ENCODE measurements at places on chromosomes 6 and 20. TPM values are rescaled to one million over a fixed set of nuclear protein-coding genes. Genes with fewer than 3 reads are reported as not detected.

The ZNF311 gene
- 0.57 TPM for total RNA-seq

The KCNG1 gene
- total RNA-seq, result 0.29 TPM

- peak; percentile 88 for DNase-seq
- H3K27ac ChIP-seq, result peak overlapping the region; percentile 99
- peaks cover 4% of the 10 kb centered on the region for H3K27me3 ChIP-seq
- H3K4me3 ChIP-seq, result peak overlapping the region; percentile 93
- peaks cover 25% of the 10 kb centered on the region for H3K36me3 ChIP-seq
These were observed 2.7 kb upstream of the EEF1A1 start for GRCh38 chr6:73523434-73524123.

The ZC2HC1B gene
- total RNA-seq, result not detected

GRCh38 chr6:10313799-10314162, 101.1 kb downstream of the TFAP2A start:
- peaks cover 7% of the 10 kb centered on the region for H3K27me3 ChIP-seq
- no peaks in the 10 kb centered on the region for H3K4me1 ChIP-seq
- no peak overlapping the region for H3K4me3 ChIP-seq

DNA sequence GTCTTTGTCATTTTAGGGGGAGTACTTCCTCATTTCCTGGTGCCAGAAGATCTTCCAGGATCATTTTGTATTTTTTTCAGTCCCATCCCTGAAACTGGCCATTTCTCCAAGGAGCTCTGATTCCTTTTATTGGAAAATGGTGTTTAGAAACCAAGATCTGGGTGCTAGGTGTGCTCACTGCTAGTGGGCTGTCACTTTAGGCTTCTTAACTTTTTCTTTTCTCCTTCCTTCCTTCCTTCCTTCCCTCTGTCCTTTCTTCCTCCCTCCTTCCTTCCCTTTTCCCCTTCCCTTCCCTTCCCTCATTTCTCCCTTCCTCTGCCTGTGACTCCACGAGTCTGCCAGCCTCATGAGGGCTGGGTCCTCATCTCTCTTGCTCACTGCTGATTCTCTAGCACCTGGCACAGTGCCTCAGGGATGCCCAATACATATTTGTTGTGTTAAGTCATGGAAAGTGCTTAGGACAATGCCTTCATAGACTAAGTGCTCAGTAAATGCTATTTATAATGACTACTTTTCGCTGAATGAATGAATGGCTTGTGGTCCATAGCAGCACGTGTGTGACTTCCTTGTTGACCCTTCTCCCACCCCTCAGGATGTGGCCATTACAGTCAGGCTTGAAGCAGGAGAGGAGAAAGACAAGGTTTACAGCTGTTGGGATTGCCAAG, 36.9 kb downstream of the APCDD1L start:
- H3K27ac ChIP-seq, result no peak overlapping the region
- no peak for DNase-seq
- H3K4me1 ChIP-seq, result peaks cover 3% of the 10 kb centered on the region
- no peak overlapping the region for H3K4me3 ChIP-seq
- H3K27me3 ChIP-seq, result peaks cover 8% of the 10 kb centered on the region
- H3K36me3 ChIP-seq, result no peaks in the 10 kb centered on the region

- H3K4me3 ChIP-seq, result no peak overlapping the region
- no peaks in the 10 kb centered on the region for H3K4me1 ChIP-seq
- H3K27ac ChIP-seq, result no peak overlapping the region
- H3K27me3 ChIP-seq, result peaks cover 3% of the 10 kb centered on the region
- H3K36me3 ChIP-seq, result no peaks in the 10 kb centered on the region
These were observed 81.3 kb upstream of the ARMC2 start for GRCh38 chr6:108766886-108767285.

DNA sequence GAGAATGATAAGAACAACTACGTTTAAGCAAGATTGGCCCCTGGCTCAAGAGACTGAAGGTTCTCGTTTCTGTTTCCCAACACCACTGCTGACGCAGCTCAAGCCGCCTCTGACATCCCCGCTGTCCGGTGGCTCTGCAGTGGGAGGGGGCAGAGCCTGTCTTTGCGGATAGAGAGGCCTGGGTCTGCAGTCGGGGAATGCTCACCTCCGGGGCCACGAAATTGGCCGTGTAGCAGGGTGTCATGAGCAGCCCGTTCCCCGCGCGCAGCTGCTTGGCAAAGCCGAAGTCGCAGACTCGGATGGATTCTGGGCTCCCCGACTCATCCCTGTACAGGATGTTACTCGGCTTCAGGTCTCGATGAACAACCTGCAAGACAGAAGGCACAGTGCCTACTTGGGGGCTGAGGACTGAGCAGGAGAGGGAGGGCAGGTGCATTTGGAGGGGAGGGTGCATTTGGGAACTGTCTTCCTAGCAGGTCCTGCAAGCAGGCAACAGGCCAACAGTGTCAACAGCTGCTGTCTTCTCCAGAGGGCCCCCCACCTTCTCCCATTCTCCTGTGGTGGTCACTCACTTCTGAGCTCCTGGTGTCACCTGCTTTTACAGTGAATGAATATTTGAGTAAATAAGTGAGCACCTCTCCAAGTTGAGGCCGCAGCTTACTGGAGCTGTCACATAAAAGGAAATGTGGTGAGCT, 40.5 kb upstream of the MPC1 start:
- H3K36me3 ChIP-seq, result peaks cover 3% of the 10 kb centered on the region
- peaks cover 22% of the 10 kb centered on the region for H3K4me1 ChIP-seq
- H3K4me3 ChIP-seq, result no peak overlapping the region

DNA sequence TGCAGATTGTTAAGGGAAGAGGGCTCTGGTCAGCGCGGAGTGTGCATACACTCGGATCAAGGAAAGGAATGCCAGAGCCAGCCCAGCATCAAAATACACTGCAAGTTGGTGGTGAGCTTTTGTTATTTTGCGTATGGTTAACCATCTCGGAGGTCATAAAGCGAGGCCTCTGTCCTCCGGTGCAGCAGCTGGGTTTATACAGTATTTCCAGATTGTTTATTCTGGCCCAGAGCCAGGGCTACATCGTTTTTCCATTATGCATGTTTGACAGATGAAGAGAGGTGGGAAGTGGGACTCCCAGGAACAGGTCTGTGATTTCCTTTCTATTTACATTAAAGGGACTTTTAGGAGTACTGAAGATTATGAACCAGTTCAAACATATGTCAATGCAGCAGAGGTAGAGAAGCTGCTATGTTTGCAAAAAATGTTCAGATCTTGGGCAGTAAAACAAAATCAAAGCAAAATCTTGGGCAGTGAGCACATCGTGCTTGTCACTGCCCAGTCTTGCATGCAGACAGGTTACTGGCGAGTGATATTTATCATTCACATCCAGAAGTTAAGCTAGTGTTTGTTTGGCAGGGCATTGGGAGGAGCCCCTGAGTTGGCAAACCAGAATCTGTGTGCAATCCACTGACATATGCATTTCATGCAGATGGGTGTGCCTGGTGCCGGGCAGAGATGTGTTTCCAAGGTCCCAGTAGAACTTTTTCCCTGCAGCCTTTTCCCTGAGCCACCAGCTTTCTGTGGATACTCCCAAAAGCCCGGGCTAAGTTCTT, 256.3 kb upstream of the TAB2 start:
- H3K4me1 ChIP-seq, result peaks cover 41% of the 10 kb centered on the region
- no peak for DNase-seq
- no peaks in the 10 kb centered on the region for H3K36me3 ChIP-seq

DNA sequence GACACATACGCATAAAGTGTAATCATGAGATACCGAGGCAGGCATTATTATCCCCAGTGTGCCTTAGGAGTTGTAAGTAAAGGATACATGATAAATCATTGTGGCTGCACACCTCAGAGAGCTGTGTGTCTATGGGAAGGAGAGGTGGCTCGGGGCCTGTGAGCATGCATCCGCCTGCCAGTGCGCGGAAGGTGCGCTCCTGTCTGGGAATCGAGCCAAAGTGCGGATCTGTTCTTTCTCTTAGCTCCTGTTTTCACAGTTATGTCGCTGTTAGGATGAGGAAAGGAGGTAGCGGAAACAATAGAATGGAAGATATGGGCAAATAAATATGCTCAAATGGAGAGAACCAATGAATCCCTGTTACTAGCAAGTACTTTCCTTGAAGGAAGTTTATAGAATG, 98.0 kb downstream of the ANKRD6 start:
- no peak overlapping the region for H3K27ac ChIP-seq
- H3K27me3 ChIP-seq, result no peaks in the 10 kb centered on the region
- DNase-seq, result no peak
- no peaks in the 10 kb centered on the region for H3K36me3 ChIP-seq
- no peaks in the 10 kb centered on the region for H3K4me1 ChIP-seq

- H3K4me1 ChIP-seq, result peaks cover 20% of the 10 kb centered on the region
- no peak overlapping the region for H3K4me3 ChIP-seq
- no peak overlapping the region for H3K27ac ChIP-seq
- H3K36me3 ChIP-seq, result peaks cover 6% of the 10 kb centered on the region
These were observed 30.2 kb upstream of the RNF8 start for GRCh38 chr6:37323580-37323979.

The OPN5 gene
- total RNA-seq, result not detected

DNA sequence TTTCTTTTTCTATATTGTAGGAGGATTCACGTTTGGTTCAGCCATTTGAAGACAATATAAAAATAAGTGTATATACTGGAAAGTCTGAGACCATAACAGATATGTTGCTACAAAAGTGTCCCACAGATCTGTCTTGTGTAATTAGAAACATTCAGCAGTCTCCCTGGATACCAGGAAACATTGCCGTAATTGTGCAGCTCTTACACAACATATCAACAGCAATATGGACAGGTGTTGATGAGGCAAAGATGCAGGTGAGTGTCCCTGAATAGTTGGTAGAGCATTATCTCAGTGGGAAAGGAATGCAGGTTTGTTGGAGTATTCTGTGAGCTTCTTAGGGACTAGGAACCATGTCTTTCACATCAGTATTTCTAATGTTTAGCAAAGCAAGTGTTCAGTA, 18.3 kb upstream of the ADGRF4 start:
- H3K27me3 ChIP-seq, result peaks cover 14% of the 10 kb centered on the region
- no peak overlapping the region for H3K4me3 ChIP-seq
- no peaks in the 10 kb centered on the region for H3K36me3 ChIP-seq
- H3K27ac ChIP-seq, result no peak overlapping the region
- no peak for DNase-seq
- no peaks in the 10 kb centered on the region for H3K4me1 ChIP-seq

DNA sequence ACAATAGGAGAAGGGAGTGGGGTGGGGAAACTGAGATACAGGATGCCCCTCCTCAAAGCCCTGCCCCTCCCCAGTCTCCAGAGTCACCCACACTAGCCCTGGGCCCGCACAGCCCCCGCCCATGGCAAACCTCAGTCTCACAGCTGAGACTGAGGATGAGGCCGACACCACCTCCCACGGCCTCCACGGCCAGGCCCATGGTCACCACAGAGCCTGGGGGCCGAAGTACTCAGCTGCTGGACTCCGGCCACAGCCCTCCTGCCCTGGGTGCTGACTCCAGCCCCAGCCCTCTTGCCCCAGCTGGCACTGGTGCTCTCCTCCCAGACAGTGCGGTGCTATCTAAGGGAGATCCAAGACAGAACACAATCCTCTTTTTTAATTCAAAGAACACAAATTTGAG, 176.1 kb downstream of the TTLL2 start:
- no peak for DNase-seq
- H3K27ac ChIP-seq, result no peak overlapping the region
- H3K4me3 ChIP-seq, result no peak overlapping the region
- no peaks in the 10 kb centered on the region for H3K4me1 ChIP-seq
- no peaks in the 10 kb centered on the region for H3K36me3 ChIP-seq
- H3K27me3 ChIP-seq, result peaks cover 13% of the 10 kb centered on the region

The C20orf141 gene
- total RNA-seq, result not detected

DNA sequence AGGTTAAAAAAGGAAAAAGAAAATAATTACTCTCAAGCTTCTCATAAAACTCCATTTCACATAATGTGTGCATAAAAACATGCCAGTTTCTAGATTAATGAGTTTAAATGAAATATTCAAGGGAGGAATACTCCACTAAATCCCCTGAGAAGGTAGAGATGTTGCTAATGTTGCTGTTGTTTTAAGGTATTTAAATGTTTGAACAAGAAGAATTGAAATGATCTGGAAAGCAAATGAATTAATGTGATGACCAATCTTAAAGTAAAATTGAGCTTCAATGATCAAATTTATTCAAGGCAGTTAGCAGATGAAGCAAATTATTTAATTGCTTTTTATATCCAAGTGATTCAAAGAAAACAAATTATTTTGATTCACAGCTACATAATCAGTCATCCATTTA, 804.4 kb downstream of the EYS start:
- no peak overlapping the region for H3K4me3 ChIP-seq
- no peak overlapping the region for H3K27ac ChIP-seq
- no peaks in the 10 kb centered on the region for H3K4me1 ChIP-seq
- no peak for DNase-seq

DNA sequence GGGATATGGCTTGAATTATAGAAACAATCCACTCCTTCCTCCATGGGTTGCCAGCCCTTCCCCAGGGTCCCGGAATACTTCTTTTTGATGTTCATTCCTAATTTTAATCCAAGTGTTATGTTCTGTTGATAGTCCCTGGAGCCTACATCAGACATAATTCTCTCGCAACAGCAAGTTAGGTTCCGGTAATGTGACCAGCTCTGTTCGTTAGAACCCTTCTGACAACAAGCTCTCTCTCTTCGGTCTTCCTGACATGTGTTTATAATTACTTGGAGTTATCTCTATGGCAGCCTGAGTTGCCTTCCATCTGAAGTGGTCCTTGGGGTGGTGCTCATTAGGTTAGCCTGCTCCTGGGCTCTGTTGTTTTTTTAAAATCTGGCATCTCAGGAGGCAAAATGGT, 506.9 kb upstream of the JARID2 start:
- DNase-seq, result no peak
- H3K27me3 ChIP-seq, result no peaks in the 10 kb centered on the region
- H3K4me3 ChIP-seq, result no peak overlapping the region
- H3K36me3 ChIP-seq, result peaks cover 1% of the 10 kb centered on the region

- H3K4me1 ChIP-seq, result no peaks in the 10 kb centered on the region
- H3K27me3 ChIP-seq, result no peaks in the 10 kb centered on the region
- no peak for DNase-seq
- no peaks in the 10 kb centered on the region for H3K36me3 ChIP-seq
These were observed 93.3 kb downstream of the HS3ST5 start for GRCh38 chr6:114249522-114249921.

- H3K27me3 ChIP-seq, result peaks cover 17% of the 10 kb centered on the region
- DNase-seq, result no peak
- H3K27ac ChIP-seq, result no peak overlapping the region
- H3K4me1 ChIP-seq, result peaks cover 2% of the 10 kb centered on the region
- no peaks in the 10 kb centered on the region for H3K36me3 ChIP-seq
These were observed 262.1 kb downstream of the HACE1 start for GRCh38 chr6:104597541-104598050.

DNA sequence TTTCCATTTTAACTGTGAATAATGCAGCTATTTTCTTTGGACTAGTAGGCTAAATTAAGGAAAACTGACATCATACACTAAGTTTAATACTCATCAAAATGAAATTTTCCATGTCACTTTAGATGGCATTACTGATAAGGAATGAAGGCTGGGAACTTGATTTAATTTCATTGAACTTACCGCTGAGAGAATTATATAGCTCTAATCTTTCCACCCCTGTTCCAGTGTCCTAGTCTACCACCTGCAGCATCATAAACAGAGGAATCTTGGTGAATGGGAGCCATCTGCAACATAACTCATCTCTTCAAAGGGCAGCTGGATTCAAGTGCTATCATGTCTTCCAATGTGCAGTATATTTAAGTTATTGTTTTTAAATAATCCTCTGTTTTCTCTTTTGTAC, 1395.2 kb downstream of the EPHA7 start:
- H3K36me3 ChIP-seq, result no peaks in the 10 kb centered on the region
- H3K4me1 ChIP-seq, result no peaks in the 10 kb centered on the region
- H3K27me3 ChIP-seq, result no peaks in the 10 kb centered on the region
- H3K4me3 ChIP-seq, result no peak overlapping the region

The SLC35D3 gene
- total RNA-seq, result not detected

The SPINT3 gene
- total RNA-seq, result not detected

GRCh38 chr20:50804437-50805348, 9.8 kb downstream of the BCAS4 start:
- H3K27ac ChIP-seq, result peak overlapping the region; percentile 91
- H3K27me3 ChIP-seq, result no peaks in the 10 kb centered on the region
- H3K4me1 ChIP-seq, result peaks cover 32% of the 10 kb centered on the region
- DNase-seq, result peak; percentile 61
- peak overlapping the region; percentile 64 for H3K4me3 ChIP-seq
